ENCODE measurements at places on chromosomes 6 and 20.

- DNase-seq = no peak
Measured at GRCh38 chr20:50562262-50562701, 52.1 kb downstream of the PTPN1 start.

- DNase-seq = no peak
Measured at GRCh38 chr6:138000941-138001340, 106.3 kb downstream of the PERP start.

GRCh38 chr20:42763015-42763414, 426.7 kb downstream of the PTPRT start:
- DNase-seq = no peak

DNA sequence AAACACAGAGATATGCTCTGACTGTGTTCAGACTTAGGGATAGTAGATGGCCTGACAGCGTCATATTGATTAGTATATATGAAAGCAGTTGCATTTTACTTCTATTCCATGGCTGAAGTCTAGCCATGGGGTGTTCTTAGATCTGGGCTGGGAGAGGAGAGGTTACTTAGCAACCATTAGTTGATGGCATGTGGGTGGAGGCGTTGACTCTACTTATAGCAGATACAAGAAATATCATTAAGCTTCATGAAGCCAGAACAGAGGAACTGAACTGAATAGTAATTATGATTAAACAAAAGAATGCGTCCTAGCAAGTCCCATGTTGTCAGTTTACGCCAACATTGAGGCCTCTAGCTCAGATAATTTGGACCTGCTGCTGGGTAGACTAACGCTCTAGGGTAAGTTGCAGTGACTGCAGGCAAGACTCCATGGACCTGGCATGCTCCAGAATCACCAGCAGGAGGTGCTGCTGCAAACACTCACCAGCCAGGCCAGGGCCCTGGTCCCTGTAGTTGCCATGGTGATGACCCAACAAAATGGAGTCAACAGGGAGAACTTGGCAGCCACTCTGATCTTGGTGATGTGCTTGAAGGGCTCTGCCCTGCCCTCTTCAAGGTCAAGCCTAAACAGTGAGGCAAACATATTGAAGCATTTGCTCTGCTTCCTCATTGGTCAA, 477.3 kb downstream of the PREX1 start:
- DNase-seq = no peak

- no peak for DNase-seq
Measured at GRCh38 chr6:46626976-46627375, 25.6 kb downstream of the CYP39A1 start.

GRCh38 chr6:53727748-53728147, 62.2 kb upstream of the KLHL31 start:
- no peak for DNase-seq

DNA sequence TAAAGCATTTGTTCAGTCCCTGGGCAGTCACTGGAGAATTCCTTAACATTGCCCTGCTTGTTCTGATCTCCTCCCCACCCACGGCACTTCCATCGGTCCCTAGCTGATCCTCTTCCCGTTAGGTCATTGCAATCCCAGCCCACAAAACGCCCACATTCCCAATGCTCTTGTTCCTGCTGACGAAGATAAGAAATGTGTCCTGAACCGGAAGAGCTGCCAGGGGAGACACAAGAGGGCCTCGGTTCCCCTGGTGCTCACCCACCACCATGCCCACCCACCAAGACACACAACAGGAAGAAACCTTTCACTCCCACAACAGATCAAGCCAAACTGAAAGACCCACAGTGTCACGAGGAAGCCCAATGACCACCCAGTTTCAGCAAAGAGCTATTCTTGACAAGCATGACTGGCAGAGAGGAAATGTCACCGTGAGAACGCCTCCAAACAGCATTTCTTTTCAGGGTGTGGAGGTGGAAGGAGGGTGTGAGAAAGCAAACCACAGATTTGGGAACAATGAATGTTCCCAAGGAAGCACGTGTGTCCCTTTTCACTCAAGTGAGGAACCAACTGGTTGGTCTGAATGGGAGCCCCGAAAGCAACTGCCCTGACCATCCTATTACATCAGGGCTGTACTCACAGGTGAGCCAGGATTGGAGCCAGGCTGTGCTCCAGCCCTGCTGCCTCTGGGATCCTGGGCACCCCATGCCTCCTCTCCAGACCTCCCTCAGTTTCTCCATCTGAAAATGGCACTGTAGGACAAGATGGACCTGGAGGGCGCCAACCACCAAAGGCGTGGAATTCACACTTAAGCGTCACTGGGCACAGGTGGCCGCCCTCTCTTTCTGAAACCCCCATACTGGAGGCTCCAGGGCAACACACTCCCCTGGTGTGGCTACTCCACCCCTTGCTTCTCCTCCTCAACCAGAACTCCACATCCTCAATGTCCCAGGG, 97.5 kb downstream of the ZMYND8 start:
- DNase-seq = no peak

DNA sequence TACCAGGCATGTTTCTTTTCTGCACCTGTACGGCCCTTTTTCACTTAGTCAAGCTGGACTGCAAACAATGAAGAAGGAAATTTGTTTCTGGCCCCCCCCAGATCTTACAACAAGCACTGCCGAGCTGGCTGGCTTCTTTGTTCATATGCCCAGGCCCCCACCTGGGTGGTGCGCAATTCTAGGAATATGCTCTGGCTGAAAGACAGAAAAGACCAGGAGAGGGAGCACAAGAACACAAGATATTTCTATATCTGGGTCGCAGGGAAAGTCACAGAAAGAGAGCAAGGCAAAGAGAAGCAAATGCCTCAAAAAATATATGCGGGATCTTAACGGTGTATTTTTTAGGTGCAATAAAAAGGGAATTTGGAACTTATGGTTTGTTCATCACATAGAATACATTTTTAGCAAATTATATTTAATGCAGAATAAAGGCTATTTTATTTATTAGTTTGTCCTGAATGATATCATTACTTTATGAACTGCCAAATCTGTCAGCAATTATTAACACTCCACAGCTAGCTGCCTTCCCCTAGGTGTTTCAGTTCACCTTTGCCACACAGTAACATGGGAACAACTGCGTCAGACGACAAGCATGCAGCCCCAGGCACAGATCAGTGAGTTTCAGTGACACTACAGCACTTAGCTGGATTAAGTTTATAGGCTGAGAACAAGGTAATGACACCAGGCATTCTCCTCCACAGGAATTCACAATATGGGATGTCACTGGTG, 76.5 kb downstream of the GJA10 start:
- no peak for DNase-seq

- no peak for DNase-seq
Measured at GRCh38 chr6:22582417-22583205, 13.2 kb downstream of the HDGFL1 start.

GRCh38 chr6:132865364-132865763, 51.0 kb downstream of the RPS12 start:
- DNase-seq = no peak

DNA sequence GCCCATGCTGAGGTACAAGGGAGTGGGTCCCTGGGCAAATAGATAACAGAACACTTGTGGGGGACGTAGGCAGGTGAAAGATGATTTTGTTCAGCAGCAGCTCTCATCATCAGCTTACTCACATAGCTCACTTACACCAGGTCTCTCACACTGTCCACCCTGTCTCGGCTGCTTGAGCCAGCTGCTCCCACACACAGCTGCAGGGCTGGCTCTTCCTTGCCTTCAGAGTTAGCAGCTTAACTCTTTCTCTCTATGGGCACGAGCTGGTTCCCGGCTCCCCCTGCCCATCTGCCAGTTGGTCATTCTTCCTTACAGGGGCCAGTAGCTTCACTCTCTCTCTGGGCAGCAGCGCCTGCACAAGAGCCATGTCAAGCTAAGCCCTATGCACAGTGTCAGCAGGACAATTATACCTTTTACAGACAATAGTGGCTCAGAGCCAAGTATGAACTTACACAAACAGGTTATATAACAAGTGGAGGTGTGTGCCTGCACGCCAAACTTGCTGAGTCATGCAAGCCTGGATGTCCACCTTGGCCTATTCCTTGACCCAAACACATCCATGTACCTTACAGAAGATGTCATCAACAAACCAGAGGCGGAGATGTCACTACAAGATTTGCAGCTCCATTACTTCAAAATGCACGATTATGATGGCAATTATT, 18.7 kb downstream of the ZNF391 start:
- DNase-seq = no peak

GRCh38 chr6:126131246-126131645, 144.9 kb downstream of the TRMT11 start:
- DNase-seq = no peak

GRCh38 chr20:60803335-60804055, 448.6 kb upstream of the CDH4 start:
- no peak for DNase-seq

GRCh38 chr20:24762371-24762770, 186.7 kb upstream of the CST7 start:
- DNase-seq = no peak

DNA sequence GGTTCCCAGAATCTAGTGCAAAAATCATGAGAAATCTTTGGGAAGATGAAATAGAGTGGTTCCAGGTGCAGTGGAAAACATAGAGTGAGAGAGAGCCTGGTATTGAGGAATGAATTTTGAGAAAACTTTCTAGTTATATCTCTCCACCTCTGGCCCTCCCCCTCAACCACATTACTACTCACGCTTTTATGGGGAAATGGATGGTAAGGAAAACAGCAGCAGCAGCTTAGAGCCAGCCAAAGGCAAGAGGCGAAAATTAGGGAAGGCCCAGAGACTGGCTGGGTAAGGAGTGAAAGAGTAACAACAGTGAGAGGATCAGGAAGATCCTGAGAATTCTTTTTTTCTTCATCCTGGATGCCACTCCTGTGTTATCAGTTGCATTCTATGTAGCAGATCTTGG, 187.9 kb upstream of the ECI2 start:
- no peak for DNase-seq

- no peak for DNase-seq
Measured at GRCh38 chr6:77686931-77687330, 34.1 kb downstream of the MEI4 start.

- DNase-seq = no peak
Measured at GRCh38 chr20:4763261-4763660, 41.6 kb downstream of the PRND start.

- DNase-seq = no peak
Measured at GRCh38 chr6:44561832-44562665, 174.5 kb downstream of the CDC5L start.

- DNase-seq = no peak
Measured at GRCh38 chr6:87747646-87748045, 45.6 kb upstream of the AKIRIN2 start.

GRCh38 chr20:16011056-16011455, 562.2 kb downstream of the KIF16B start:
- no peak for DNase-seq

- no peak for DNase-seq
Measured at GRCh38 chr20:17859616-17860232, 108.9 kb downstream of the SNX5 start.

- DNase-seq = no peak
Measured at GRCh38 chr20:7285918-7286556, 518.6 kb downstream of the BMP2 start.

- no peak for DNase-seq
Measured at GRCh38 chr6:112827793-112828192, 480.7 kb downstream of the RFPL4B start.

- DNase-seq = no peak
Measured at GRCh38 chr6:110363748-110364147, 5.6 kb upstream of the METTL24 start.

DNA sequence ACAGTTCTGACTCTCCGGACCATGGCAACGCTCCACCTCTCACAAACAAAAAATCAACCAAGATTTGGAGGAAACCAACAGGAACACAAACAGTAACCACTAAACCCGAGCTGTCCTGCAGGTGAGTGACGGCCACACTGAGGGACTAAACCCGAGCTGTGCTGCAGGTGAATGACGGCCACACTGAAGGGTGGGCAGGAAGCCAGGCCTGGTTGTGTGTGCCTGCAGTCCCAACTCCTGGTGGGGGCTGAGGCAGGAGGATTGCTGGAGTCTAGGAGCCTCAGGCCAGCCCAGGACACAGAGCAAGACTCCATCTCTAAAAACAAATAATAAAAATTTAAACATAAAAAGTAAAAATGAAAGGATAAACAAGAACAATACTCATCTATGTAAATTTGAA, 80.6 kb downstream of the TAF4 start:
- DNase-seq = no peak

- no peak for DNase-seq
Measured at GRCh38 chr6:83153883-83154521, 39.1 kb downstream of the PGM3 start.

DNA sequence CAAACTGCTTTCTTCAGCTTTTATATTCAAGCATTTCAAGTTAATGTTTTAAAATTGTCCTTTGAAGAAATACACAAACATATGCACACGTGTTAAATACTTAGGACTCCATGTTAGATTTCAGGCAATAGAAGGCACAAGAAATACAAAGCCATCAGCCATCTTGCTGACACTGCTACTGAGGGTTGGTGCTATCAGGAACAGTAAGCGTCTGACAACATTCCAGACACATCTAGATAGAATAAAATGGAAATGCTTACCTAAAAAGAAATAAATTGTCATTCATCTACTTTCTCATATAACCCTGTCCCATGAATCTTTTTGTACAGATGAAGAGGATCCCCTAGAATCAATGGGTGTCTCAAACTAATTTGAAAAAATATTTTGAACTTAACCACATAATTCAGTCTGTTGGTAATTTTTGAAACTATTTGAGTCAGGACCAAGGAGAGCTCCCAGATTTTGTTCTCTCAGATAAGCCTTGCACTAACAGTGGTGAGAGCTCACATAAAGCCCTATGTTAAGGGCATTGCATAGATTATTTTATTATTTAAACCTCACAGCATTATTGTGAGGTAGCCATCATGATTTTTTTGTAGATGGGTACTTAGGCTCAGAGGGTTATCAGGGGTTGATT, 631.1 kb upstream of the POU3F2 start:
- no peak for DNase-seq

- no peak for DNase-seq
Measured at GRCh38 chr6:147954938-147955337, 387.7 kb upstream of the SASH1 start.

GRCh38 chr20:12598894-12599293, 409.9 kb upstream of the SPTLC3 start:
- DNase-seq = no peak

DNA sequence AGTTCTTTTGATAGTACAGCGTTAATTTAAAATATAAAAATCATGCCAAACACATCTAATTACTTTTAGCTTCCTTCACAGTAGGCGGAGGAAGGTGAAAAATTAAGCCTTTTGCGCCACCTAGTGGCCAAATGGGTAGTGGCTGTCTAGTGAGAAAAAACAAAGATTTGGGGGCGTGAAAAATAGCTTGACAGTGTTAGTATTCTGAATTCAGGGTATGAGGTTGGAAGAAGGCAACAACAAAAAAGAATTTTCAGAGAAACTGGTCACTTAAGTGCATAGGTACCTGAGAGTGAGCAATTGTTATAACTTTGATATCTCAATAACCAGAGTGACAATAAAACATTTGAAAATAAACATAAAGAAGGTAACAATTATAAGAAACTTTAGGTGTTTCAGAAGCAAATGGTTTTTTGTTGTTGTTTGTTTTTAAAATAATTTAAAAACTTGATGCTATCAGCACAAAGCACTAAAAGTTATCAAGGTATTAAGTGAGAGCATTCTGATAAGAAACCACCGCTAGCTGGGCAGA, 14.3 kb downstream of the PSMB9 start:
- DNase-seq = peak; percentile 79

GRCh38 chr6:5610640-5611039, 349.3 kb downstream of the FARS2 start:
- no peak for DNase-seq

GRCh38 chr20:23870461-23870860, 9.1 kb downstream of the CST5 start:
- no peak for DNase-seq

GRCh38 chr6:162404951-162405350, 322.6 kb downstream of the PRKN start:
- no peak for DNase-seq

GRCh38 chr20:38342713-38343310, 3.5 kb upstream of the LBP start:
- DNase-seq = no peak
